Stimulated activated CD8-positive, alpha-beta memory T cell treated with anti-CD3 and anti-CD28 coated beads, Interleukin-7, amount 100 ng/mL, for 4 hours (primary cell): ENCODE measurements at places on chromosomes 7 and 10.

- no peak for DNase-seq
Measured at GRCh38 chr7:157815706-157816022, 478.9 kb downstream of the DNAJB6 start.

- no peak for DNase-seq
Measured at GRCh38 chr10:21740989-21741388, 207.0 kb downstream of the MLLT10 start.

- DNase-seq: no peak
Measured at GRCh38 chr10:69375307-69376151, 41.2 kb downstream of the TACR2 start.

DNA sequence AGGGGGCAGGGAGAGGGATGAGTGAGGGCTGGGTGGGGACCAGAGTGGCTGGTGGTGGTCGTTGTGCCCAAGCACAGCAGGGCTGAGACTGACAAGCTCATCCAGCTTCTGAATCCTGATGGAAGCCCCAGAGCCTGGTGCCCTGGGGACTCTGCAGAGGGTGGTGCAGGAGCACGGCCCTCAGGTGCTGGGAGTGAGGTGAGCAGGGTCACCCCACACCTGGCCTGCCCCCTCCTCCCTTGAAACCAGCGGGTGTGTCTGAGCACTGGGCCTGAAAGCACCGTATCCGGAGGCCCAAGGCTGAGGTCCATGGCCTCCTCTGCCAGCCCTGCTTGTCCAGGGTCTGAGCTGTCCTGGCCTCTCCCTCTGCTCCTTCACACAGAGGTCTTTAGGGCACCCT lies 218.2 kb downstream of the ZNF248 start:
- DNase-seq: no peak

- DNase-seq: no peak
Measured at GRCh38 chr10:133159950-133160825, at the start of gene KNDC1. Gene KNDC1, plus strand, starts transcription at chr10:133160219. Its CDS starts 249 bp downstream, at chr10:133160468.

- DNase-seq: no peak
Measured at GRCh38 chr7:31805209-31805818, 118.3 kb downstream of the PPP1R17 start.

GRCh38 chr10:36899652-36900051 lies 225.7 kb upstream of the ANKRD30A start:
- DNase-seq: no peak

GRCh38 chr7:22569586-22570321 lies 69.8 kb upstream of the STEAP1B start:
- no peak for DNase-seq
